Erythroblast (primary cell): ENCODE measurements at places on chromosomes 16 and 17.

DNA sequence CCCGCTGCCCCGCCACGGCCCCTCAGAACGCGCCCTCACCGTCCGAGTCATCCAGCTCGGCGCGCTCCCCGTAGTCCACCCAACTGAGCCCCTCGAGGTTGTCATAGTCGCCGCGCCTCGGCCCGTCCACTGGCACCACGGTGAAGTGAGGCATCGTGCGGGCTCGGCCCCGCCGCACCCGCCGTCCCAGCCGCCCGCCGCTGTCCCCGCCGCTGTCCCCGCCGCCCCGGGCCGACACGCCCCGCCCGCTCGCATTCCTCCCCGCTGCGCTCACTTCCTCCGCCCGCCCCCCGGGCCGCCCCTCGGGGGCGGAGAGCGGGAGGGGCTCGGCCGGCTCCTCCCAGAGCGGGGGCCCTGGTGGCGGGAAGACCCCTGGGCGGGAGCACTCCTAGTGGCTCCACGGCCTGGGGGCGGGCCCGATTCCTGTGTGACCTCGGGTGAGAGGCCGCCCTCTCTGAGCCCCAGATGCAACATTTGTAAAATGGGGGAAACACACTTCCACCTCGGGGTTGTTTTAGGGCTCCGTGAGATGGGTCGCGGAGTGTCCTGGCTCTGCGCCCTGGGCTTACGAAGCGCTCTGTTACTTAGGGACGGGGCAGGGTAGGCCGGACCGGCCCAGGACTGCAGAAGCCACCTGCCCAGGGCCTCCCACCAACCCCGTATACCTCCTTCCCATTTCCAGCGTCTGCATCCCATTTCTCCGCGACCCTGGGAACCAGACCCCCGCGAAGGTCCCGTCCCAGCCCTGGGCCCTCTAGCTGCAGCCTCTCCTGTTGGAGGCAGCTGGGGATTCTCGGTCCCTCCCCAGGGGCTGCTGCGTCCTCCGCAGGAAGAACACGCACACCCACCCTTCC lies at the start of gene SLC12A4:
SLC12A4 (minus strand) TSS at position 238 of the 854 bp plus-strand sequence; CDS start at position 154, 84 bp downstream.
- DNase-seq: peak; percentile 91

GRCh38 chr16:1936945-1937479 lies 6.0 kb downstream of the MSRB1 start:
- no peak for DNase-seq

DNA sequence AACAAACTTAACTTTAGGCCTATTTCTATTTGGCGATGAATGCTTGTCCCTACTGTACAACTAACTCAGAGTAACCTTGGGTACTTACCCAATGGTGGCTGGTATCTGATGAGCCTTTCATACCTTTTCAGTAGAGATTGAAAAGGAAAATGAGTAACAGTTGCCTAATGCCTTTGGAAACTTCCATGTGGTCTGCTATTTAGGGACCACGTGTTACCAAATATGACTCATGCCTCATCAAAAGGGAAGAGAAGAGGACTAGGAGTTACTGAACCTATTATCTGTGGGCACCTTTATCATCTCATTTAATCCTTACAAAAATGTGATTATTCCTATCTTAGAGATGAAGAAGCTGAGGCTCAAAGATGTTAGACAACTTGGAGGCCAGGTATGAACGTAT lies 8.1 kb downstream of the MYOCD start:
- DNase-seq: no peak

DNA sequence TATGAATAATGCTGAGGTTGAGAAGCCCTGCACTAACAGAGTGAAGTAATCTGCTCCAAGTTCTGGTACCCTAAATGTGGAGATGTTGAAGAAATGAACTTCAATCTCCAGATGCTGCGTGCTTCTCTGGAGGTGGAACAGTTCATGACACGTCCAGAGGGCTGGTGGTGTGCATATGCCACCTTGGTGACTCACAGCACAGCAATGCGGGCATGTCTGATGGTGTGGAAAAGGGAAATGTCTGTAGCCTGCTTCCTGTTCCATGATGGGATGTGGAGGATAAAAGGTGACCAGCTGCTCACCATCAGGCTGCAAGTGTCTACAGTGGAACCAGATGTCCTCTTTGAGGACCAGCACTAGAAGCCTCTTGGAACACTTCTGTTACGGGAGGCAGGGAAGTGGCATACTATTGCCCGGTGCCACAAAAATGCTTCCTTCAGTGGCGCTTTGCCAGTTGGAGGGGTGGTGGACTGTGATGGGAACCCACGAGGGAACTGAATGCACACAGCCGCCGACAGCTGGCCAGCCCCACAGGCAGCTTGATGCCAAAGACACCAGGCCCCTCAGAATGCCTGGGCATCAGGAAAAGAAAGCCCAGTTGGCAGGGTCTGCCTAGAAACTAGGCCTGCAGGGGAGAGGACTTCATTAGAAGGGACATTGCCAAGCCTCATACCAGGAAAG lies 19.9 kb downstream of the SNX11 start:
- DNase-seq: no peak

GRCh38 chr16:23121024-23121423 lies 28.2 kb downstream of the USP31 start:
- no peak for DNase-seq

- DNase-seq: no peak
These were observed 9.5 kb upstream of the TCF25 start for GRCh38 chr16:89863741-89864526.

DNA sequence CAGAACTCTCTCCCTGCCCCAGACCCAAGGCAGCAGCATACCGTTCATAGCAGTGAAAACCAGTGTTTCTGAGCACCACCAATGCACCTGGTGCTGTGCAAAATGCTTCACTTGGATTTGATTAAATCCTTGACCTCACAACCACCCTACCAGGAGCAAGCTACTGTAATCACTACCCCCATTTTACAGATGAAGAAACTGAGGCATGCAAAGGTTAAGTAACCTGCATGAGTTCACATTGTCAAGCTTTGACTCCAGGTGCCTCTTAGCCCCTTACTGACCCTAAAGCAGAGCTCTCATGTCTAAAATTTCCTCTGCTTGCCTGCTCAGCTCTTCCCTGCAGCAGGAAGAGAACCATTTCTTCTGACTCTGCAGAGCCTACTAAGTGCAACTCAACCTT lies 34.2 kb upstream of the GOSR2 start:
- DNase-seq: no peak

- DNase-seq: no peak
These were observed 71.2 kb downstream of the KLHDC4 start for GRCh38 chr16:87694441-87695125.

DNA sequence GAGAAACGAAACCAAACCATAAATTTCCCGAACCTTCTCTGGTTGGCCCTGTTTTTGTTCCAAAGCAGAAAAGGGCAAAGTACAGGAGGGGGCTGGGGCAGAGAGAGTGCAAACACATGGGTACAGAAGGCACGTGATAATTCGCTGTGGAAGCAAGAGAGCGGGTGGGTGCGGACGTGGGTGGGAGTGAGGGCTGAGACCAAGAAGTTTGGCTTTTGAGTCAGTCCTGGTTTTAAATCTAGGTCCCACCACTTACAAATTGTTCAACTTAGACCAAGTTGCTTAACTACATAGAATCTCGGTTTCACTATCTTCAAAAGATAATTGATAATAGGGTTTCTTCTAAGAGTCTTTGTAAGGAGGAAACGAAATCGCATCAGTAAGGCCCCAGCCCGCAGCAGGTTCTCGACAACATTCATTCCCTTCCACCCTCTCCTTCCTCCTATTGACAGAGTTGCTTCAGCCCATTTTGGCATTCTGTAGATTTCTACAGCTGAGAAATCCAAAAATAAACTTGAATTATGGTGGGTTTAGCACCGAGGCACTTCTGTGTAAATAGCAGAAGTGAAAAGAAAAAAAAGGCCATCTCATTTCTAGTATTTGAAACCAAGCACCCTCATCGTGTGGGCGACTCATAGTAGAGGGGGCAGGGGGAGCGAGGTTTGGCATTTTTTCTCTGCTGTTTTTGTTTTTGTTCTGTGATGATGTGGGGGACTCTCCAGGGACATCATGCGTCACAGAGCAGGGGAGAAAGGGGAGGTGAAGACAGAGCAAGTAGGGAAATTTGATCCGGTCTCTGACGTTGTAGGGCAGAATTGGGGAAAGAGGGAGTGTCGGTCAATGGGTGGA lies 33.6 kb upstream of the CCR7 start:
- DNase-seq: no peak

- no peak for DNase-seq
These were observed 3.1 kb upstream of the MMP2 start for GRCh38 chr16:55475919-55476318.

DNA sequence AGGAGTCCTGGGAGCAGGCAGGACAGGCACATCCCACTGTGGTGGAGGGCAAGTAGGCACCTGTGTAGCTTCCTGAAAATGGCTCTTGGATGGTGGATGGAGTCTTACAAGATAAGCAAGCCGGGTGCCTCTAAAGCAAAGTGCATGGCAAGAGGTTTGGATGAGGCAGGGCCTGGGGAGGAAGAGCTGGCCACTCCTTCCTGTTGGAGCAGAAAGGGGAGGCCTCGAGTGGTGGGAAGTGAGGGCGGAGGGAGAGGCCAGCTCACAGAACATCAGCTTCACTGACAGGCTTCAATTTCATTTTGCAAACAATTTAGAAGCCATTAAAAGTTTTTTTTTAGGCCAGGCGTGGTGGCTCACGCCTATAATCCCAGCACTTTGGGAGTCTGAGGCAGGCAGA lies 31.0 kb downstream of the CD300A start:
- no peak for DNase-seq

DNA sequence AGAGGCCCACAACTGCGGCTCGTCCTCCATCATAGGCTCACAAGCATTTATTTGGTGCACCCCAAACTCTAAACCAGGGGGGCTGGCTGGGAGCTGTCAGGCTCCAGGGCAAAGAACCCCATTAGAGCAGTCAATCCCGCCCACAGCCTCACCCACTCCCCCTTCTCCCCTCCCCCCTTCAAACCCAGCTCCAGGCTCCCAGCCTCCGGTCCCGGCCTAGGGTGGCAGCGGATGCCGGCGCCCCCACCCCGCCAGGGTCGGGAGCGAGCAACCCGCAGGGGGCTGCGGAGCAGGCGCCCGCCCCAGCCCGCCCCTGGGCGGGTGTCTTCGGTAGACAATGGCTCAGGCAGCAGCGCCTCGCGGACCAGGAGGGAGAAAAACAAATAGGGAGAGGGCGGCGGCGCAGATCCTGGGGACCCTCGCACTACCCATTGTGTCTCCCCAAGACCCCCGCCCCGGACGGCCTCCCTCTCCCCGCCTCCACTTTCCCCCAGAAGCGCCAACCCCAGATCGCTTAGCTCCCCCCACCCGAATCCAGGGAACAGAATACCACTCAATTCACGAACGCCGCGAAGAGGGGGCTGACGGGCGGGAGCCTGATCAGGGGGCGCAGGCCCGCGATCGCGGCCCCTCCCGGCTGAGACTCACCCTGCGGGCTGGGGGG lies 572 bp downstream of the FAM171A2 start:
- peak; percentile 53 for DNase-seq

DNA sequence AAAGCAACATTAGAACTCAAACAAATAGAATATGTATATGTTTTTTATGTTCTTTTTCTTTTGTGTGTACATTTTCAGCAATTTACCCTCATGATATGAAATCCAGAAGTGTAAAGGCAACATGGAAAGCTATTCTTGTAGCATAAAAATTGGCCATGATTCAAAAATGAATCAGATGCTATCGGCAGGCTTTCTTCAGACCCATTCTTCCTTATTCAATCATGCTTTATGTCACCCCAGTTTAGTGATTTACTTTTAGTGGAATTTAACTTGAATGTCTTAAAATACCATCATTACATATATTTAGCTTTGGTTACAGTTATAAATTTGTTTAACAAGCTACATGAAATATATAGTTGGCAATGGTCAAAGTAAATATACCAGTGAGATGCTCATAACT lies 21.4 kb upstream of the SMIM36 start:
- no peak for DNase-seq

GRCh38 chr16:82456683-82457082 lies 170.1 kb upstream of the CDH13 start:
- peak; percentile 57 for DNase-seq

DNA sequence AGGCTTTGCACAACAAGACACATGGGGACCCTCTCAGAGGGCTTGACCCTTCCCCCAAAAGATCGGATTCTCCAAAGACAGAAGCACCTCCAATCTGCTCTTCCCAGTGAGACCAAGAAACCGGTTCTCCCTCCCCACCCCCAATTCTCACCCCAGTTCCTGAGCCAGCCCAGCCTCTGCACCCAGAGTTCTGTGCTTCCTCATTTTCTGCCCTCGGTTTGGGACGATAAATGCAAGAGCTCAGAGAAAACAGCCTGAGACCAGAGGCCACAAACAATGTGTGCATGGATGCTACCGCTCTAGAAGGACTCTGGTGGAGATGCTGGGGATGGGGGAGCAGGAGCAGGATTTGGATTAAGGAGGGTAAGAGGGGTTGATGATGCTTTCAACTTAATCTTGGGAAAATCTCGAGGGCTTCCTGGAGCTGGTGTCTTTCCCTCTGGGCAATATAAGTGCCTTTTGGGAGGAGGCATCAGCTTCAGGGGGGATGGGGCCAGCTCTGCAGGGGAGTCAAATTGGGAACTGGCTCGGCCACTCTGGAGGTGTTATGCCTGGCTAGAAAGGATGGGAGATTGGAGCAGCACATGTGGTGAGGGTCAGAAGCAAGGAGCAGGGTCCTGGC lies 6.0 kb downstream of the KRT15 start:
- no peak for DNase-seq

- no peak for DNase-seq
These were observed 180.1 kb downstream of the PARN start for GRCh38 chr16:14449790-14450480.

- no peak for DNase-seq
These were observed 12.4 kb downstream of the MRPL58 start for GRCh38 chr17:75024686-75025397.

GRCh38 chr16:55264949-55265348 lies 59.1 kb upstream of the IRX6 start:
- DNase-seq: no peak

GRCh38 chr17:76233588-76234353 lies 6.5 kb downstream of the RNF157 start:
- no peak for DNase-seq

DNA sequence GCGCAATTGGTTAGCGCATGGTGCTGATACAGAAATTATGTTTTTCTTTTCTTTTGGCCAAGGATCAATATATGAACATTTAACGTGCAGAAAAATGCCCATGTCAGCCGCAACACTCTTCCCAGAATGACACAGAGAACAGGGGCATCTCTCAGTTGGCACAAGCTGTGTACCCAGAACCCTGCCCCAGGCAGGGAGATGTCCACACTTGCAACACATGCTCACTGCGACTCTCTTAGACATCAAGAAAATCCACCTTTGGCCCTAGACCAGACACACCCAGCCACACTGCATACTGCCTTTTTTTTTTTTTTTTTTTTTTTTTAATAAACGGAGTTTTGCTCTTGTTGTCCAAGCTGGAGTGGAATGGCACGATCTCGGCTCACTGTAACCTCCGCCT lies 17.0 kb downstream of the PITPNA start:
- DNase-seq: no peak

GRCh38 chr17:17709815-17710321 lies 28.6 kb downstream of the RAI1 start:
- no peak for DNase-seq

GRCh38 chr17:31224366-31224765 lies 72.7 kb downstream of the OMG start:
- DNase-seq: peak; percentile 15
